ENCODE measurements at places on chromosomes 5 and 9. TPM values are rescaled to one million over a fixed set of nuclear protein-coding genes. Genes with fewer than 3 reads are reported as not detected.

GRCh38 chr5:108953940-108954339 is 206.2 kb downstream of the FER start:
- no peak overlapping the region for H3K27ac ChIP-seq
- H3K27me3 ChIP-seq = no peaks in the 10 kb centered on the region
- no peaks in the 10 kb centered on the region for H3K4me1 ChIP-seq
- H3K4me3 ChIP-seq = no peak overlapping the region
- no peak for DNase-seq
- H3K36me3 ChIP-seq = no peaks in the 10 kb centered on the region

GRCh38 chr5:78353520-78353919 is 6.9 kb upstream of the SCAMP1 start:
- H3K27ac ChIP-seq = no peak overlapping the region
- DNase-seq = no peak
- no peak overlapping the region for H3K4me3 ChIP-seq
- H3K4me1 ChIP-seq = no peaks in the 10 kb centered on the region
- no peaks in the 10 kb centered on the region for H3K36me3 ChIP-seq

GRCh38 chr5:84287951-84288350 is 96.7 kb downstream of the EDIL3 start:
- H3K27me3 ChIP-seq = no peaks in the 10 kb centered on the region
- H3K4me1 ChIP-seq = no peaks in the 10 kb centered on the region
- H3K36me3 ChIP-seq = no peaks in the 10 kb centered on the region
- no peak for DNase-seq

- H3K36me3 ChIP-seq = no peaks in the 10 kb centered on the region
- no peaks in the 10 kb centered on the region for H3K4me1 ChIP-seq
- H3K4me3 ChIP-seq = no peak overlapping the region
These were observed 88.0 kb downstream of the ADAMTS2 start for GRCh38 chr5:179257176-179257682.

DNA sequence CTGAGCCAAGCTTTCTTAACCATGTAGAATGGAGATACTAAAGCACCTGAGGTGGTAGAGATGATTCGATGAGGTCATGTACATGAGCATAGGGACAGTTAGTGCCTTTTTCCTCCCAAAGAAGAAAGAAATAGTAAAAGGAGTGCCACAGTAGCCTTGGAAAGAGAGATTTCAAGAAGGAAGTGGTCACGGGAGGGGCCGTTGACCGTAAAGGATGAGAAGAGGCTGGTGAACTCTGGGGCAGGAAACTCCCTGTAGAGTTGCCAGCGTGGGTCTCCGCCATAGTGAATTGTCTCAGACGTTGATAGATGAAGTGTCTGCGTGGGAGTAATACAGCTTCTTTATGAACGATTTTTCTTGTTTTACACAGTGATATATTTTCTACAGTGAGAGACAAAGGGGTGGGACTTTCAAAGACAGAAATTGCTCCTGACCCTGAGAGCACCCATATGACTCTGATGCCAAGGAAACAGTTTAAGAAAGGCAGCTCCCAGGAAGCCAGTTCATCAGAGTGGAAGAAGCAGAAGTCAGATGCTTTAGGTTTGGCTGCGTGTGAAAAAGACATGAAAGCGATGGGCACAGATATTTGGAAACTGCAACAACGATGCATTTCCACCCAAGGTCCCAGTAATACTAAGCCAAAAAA is 41.3 kb downstream of the UGCG start:
- no peak overlapping the region for H3K27ac ChIP-seq
- H3K36me3 ChIP-seq = no peaks in the 10 kb centered on the region
- H3K4me1 ChIP-seq = no peaks in the 10 kb centered on the region
- DNase-seq = peak; percentile 28
- H3K27me3 ChIP-seq = no peaks in the 10 kb centered on the region

GRCh38 chr9:69646810-69647209 is 25.4 kb downstream of the APBA1 start:
- no peaks in the 10 kb centered on the region for H3K27me3 ChIP-seq
- no peak overlapping the region for H3K27ac ChIP-seq
- H3K4me3 ChIP-seq = no peak overlapping the region
- DNase-seq = no peak
- H3K4me1 ChIP-seq = no peaks in the 10 kb centered on the region

DNA sequence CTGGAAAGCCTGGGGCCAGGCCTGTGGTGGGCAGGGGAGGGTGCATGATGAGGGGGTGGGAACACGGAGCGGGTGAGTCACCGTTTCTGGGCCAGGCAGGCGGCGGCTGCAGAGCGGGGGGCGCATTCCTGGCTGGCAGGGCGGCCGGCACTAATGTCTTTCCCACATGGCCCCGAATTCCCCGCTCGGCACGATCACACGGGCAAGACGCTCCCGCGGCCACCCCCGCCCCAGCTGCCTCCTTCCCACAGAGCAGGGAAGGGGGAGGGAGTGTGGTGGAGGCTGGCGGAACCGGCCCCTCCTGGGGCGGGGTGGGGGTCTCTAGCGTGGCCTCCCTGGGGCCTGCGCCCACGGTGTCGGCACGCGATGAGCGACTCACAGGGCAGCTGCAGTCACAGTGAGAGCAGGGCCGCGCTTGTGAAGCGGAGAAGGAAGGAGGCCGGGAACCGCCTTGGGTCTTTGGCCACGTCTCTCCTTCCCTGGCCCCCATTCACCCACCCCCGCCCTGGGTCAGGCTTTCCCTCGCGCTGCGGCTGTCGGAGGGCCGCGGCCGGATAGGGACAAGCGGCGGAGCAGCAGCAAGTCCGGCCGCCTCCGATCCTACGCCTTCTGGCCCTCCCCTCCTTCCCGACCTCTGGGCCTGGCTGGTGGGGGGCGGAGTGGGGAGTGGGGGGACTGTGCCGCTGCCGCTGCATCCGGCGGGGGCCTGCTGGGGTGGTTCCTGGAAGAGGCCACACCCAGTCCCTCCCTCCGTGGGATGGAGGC is 48.9 kb downstream of the CXXC5 start:
- no peaks in the 10 kb centered on the region for H3K4me1 ChIP-seq
- peak; percentile 88 for DNase-seq
- H3K27ac ChIP-seq = peak overlapping the region; percentile 95

DNA sequence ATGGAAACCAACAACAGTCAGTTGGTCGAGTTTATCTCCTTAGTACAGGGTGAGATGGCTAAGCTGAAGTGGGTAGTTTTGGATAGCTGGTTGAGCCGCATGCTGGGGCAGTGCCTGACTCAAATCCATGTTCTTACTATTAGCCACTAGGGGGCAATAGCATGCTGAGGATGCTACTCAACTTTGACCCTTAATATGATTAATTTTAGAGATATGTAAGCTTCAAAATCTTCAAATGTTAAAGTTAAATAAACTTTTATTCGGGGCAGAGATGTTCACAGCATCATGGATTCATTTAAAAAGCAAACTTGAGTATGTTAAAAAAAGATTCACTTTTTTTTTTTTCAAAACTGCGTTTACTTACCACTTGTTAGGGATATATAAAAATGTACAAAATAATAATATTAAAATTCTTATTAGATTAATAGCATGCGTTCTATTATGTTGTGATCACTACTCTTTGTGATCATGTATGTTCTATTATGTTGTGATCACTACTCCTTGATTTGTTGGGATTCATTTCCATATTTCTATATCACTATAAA is 57.0 kb downstream of the C9orf153 start:
- no peaks in the 10 kb centered on the region for H3K27me3 ChIP-seq
- H3K4me3 ChIP-seq = no peak overlapping the region
- no peaks in the 10 kb centered on the region for H3K36me3 ChIP-seq
- DNase-seq = no peak
- no peaks in the 10 kb centered on the region for H3K4me1 ChIP-seq
- no peak overlapping the region for H3K27ac ChIP-seq

GRCh38 chr9:121826711-121827110 is 175.3 kb downstream of the DAB2IP start:
- H3K27ac ChIP-seq = no peak overlapping the region
- no peaks in the 10 kb centered on the region for H3K4me1 ChIP-seq
- no peaks in the 10 kb centered on the region for H3K27me3 ChIP-seq
- no peak overlapping the region for H3K4me3 ChIP-seq
- DNase-seq = peak; percentile 7

- no peaks in the 10 kb centered on the region for H3K4me1 ChIP-seq
- no peaks in the 10 kb centered on the region for H3K36me3 ChIP-seq
- no peak overlapping the region for H3K4me3 ChIP-seq
- no peak for DNase-seq
These were observed 175.4 kb downstream of the MED10 start for GRCh38 chr5:6202968-6203365.

GRCh38 chr9:15541872-15542271 is 11.0 kb upstream of the CCDC171 start:
- no peak overlapping the region for H3K4me3 ChIP-seq
- no peaks in the 10 kb centered on the region for H3K4me1 ChIP-seq
- DNase-seq = no peak
- no peaks in the 10 kb centered on the region for H3K36me3 ChIP-seq

- no peaks in the 10 kb centered on the region for H3K27me3 ChIP-seq
- DNase-seq = no peak
- H3K4me3 ChIP-seq = no peak overlapping the region
- H3K27ac ChIP-seq = no peak overlapping the region
These were observed 340.2 kb downstream of the ADAMTS6 start for GRCh38 chr5:65141493-65141892.

- H3K4me1 ChIP-seq = no peaks in the 10 kb centered on the region
- DNase-seq = no peak
- no peak overlapping the region for H3K27ac ChIP-seq
These were observed 55.9 kb downstream of the ROPN1L start for GRCh38 chr5:10497554-10497953.

DNA sequence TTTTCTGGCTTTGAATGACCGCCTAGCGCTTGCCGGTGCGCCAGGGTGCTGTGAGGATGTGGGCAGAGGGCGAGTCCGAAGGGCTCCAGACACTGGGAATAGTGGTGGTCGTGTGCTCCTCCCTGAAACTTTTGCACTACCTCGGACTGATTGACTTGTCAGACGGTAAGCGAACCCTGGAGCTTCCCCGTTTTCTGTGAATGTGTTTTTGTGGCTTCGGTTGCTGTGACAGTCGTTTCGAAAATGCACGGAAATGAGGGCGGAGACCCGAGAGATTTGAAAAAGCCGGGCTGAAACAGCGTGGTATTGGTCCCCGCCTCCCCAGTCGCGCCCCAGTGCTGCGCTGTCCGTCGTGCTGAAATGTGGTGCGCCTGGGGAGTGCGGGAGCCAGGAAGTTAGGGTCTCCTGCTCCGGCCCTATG is 102.5 kb upstream of the GABRP start:
- no peaks in the 10 kb centered on the region for H3K4me1 ChIP-seq
- no peaks in the 10 kb centered on the region for H3K36me3 ChIP-seq
- no peak overlapping the region for H3K4me3 ChIP-seq

DNA sequence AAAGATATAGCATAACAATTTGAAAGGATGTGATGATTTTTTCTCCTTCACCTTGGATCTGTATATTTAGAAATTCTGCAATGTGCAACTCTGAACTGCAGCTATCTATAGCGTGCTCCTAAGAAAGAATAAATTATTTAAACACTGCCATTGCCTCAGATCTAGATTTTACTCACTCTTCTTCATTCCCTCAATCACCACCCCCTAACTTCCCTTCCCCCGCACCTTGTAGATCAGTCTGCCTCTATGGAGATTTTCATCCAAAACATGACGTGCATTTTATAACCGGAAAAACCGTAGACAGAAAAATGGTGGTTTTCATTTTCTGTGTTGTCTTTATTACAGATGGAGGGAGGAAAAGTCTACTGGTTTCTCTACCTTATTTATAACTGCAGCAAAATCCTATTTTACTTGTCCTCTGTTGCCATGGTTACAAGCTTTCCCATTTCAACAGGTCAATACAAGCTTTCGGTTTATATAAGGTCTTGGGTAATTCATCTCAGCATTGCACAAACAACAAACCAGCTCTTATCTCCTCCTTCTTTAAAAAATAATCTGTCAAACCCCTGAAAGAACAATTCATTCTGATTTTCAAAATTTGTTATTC is 480.0 kb downstream of the TAF11L14 start:
- H3K36me3 ChIP-seq = no peaks in the 10 kb centered on the region
- DNase-seq = no peak
- no peak overlapping the region for H3K27ac ChIP-seq
- no peak overlapping the region for H3K4me3 ChIP-seq

The ADAMTS2 gene
- total RNA-seq = 4.1 TPM

The WDR38 gene
- not detected for total RNA-seq

The MARCOL gene
- total RNA-seq = not detected

The PCDHGA8 gene
- 1.8 TPM for total RNA-seq

The ADCY2 gene
- 25.3 TPM for total RNA-seq

The ZFP62 gene
- total RNA-seq = 38.7 TPM

The MARVELD2 gene
- 0.70 TPM for total RNA-seq

All from uterus (tissue), 4 donors.